CD4-positive, CD25-positive, alpha-beta regulatory T cell (primary cell): ENCODE measurements at places on chromosomes 1 and 21. TPM values are rescaled to one million over a fixed set of nuclear protein-coding genes. Genes with fewer than 3 reads are reported as not detected.

- H3K36me3 ChIP-seq = peaks cover 64% of the 10 kb centered on the region
- H3K27me3 ChIP-seq = no peaks in the 10 kb centered on the region
- no peak overlapping the region for H3K4me3 ChIP-seq
- no peak overlapping the region for H3K27ac ChIP-seq
- peak; percentile 39 for DNase-seq
These were observed 51.4 kb downstream of the KIF21B start for GRCh38 chr1:200971955-200972711.

- no peak overlapping the region for H3K27ac ChIP-seq
- DNase-seq = no peak
- H3K4me1 ChIP-seq = no peaks in the 10 kb centered on the region
- no peaks in the 10 kb centered on the region for H3K27me3 ChIP-seq
These were observed 76.7 kb downstream of the TRIM11 start for GRCh38 chr1:228329887-228330286.

DNA sequence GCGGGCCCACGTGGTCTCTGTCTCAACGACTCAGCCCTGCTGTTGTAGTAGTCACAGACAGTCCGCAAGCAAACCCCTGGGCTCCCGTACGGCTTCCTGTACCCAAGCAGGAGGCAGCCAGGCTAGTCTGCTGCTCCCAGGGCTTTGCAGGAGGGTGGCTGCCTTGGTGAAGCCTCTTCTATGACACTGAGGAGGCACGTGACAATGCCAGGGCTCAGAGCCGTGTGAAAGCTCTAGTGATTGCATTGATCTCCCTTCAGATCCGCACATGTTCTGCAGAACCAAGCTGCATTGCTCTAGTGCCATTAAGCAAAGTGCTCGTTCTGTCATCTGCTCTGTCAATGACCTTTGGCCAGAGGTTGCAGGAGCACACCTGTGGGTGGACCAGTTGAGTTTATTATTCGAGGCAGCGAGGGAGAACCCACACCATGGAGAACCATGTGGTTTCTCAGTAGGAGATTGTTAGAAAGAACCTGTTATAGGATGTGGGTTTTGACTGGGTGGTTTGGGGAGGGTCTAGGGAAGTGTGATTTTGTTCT is 18.0 kb downstream of the UMODL1 start:
- peaks cover 9% of the 10 kb centered on the region for H3K4me1 ChIP-seq
- H3K27ac ChIP-seq = no peak overlapping the region
- H3K36me3 ChIP-seq = no peaks in the 10 kb centered on the region
- DNase-seq = no peak
- no peak overlapping the region for H3K4me3 ChIP-seq

GRCh38 chr1:38258085-38258627 is 211.6 kb upstream of the POU3F1 start:
- no peaks in the 10 kb centered on the region for H3K36me3 ChIP-seq
- no peak overlapping the region for H3K4me3 ChIP-seq
- DNase-seq = no peak
- no peaks in the 10 kb centered on the region for H3K4me1 ChIP-seq

DNA sequence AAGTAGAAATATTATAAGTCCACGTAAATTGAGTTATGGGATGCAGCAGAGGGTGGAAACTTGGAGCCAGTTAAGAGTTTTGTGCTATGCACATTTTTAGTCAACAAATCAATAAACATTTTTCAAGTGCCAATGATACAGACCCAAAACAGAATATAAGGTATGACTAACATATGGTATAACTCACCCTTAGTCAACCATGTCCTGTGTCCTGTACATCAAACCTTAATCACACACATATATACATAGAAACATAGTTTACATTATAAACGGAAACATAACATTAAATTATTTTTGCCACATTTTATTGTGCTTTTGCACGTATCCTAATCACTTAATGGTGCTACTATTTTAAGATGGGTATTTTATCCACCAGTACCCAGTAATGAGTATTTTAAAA is 136.1 kb upstream of the USH2A start:
- no peak overlapping the region for H3K27ac ChIP-seq
- no peak for DNase-seq
- H3K36me3 ChIP-seq = no peaks in the 10 kb centered on the region
- no peaks in the 10 kb centered on the region for H3K27me3 ChIP-seq
- no peak overlapping the region for H3K4me3 ChIP-seq

DNA sequence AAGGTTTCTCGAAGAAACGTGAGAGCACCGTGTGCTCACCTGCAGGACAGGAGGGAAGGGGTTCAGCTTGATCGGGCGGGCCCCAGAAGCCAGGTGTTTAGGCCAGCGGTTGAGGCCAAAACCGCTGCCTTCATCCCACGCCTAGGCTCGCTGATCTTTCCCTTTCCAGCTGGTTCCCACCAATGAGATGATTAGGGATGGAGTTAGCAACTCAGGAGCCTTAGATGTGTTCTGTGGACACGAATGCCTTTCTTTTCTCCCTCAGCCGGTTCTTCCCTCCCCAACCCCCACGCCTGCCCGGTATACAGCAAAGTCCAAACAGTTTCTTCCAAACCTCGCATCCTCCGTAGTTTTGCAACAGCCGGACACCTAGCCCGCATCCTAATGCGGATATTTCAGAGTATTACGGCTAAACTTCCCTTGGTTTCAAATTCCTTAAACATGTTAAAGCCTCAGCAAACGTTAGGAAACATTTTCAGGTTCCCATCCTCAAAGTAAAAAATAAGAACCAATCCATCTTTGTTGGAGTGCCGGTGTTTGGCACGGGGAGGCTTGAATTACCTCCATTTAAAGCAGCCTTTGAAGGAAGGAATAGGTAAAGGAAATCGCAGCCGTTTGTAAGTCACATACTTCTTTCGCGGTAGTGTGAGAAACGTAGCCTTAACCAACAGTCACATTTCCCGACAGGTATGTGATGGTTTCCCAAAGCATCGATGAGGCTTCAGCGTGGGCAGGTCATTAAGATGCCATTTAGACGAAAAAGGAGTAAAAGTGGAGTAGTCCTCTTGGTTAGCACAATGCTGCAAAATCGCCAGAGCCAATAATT is 1.1 kb downstream of the LRRC8C start:
- H3K36me3 ChIP-seq = peaks cover 4% of the 10 kb centered on the region
- no peaks in the 10 kb centered on the region for H3K27me3 ChIP-seq
- DNase-seq = no peak

- no peak overlapping the region for H3K4me3 ChIP-seq
- DNase-seq = no peak
- no peaks in the 10 kb centered on the region for H3K4me1 ChIP-seq
- H3K27ac ChIP-seq = no peak overlapping the region
These were observed 16.3 kb downstream of the RNF19B start for GRCh38 chr1:32948390-32948722.

GRCh38 chr21:43939443-43940328 is 72.4 kb upstream of the TRAPPC10 start:
- H3K4me1 ChIP-seq = peaks cover 13% of the 10 kb centered on the region
- no peak overlapping the region for H3K27ac ChIP-seq
- no peak for DNase-seq

- DNase-seq = no peak
- H3K27me3 ChIP-seq = no peaks in the 10 kb centered on the region
- H3K27ac ChIP-seq = no peak overlapping the region
- H3K36me3 ChIP-seq = no peaks in the 10 kb centered on the region
- no peak overlapping the region for H3K4me3 ChIP-seq
These were observed 208.4 kb downstream of the HHIPL2 start for GRCh38 chr1:222339376-222339947.

- H3K4me3 ChIP-seq = no peak overlapping the region
- no peak for DNase-seq
- no peak overlapping the region for H3K27ac ChIP-seq
- peaks cover 72% of the 10 kb centered on the region for H3K4me1 ChIP-seq
- H3K36me3 ChIP-seq = peaks cover 14% of the 10 kb centered on the region
These were observed 6.6 kb downstream of the UBIAD1 start for GRCh38 chr1:11279630-11280029.

DNA sequence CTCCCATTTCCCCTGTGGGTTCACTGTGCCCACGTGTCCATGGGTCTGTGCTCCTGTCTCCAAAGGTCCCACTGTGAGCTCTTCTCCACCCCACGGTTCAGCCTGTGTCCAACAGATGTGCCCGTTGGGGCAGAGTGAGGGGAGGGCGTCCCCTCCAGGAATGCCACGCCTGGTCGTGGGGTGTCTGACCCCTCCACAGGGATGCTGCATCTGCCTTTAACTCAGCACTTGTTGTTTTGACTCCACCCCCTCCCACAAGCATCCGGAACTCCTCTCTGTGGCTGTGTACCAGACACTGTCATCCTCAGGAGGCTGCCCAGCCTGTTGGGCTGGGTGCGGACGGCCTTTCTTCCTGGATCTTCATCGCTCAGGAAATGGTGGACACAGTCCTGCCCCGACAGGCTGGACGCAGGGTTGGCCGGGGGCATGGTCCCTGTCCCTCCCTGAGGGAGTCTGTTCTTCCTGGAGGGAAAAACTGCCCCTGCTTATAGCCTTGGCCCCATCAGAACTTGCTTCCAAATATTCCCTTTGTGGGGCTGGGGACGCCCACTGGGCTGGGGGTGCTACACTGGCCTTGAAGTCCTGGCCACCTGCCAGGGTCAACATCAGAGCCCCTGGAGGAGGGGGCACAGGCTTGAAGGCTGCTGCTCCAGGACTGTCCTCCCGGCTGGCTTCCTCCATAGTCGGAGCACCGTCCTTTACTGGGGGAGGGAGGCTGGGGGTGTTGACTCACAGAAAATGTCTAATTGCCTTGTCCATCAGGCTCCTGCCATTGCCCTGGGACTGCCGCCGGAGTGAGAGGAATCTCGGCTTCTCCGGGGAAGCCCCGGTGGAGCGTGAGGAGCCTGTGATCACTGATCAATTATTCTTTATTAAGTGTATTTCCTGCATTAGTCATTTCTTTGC is 182.0 kb upstream of the C1orf174 start:
- H3K36me3 ChIP-seq = no peaks in the 10 kb centered on the region
- H3K27ac ChIP-seq = no peak overlapping the region
- no peaks in the 10 kb centered on the region for H3K27me3 ChIP-seq
- H3K4me1 ChIP-seq = no peaks in the 10 kb centered on the region
- no peak overlapping the region for H3K4me3 ChIP-seq
- no peak for DNase-seq

DNA sequence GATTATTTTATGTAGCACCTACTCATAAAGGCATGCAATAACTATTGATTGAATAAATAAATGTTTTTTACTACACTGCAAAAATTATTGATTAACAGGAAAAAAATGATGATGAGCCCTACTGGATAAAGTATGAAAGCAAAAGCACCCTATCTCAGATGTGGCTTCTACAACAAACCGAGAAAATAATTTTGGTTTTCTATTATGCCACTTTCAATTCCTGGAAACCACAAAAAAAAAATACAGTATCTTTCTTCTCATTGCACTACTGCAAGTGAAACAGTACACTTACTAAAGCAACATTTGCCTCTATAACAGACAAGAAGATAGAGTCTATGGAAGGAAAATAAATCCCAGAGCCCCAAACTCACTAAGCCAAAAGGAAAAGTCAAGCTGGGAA is 1882.4 kb downstream of the NCAM2 start:
- H3K27ac ChIP-seq = no peak overlapping the region
- DNase-seq = no peak
- H3K36me3 ChIP-seq = no peaks in the 10 kb centered on the region
- no peaks in the 10 kb centered on the region for H3K27me3 ChIP-seq

GRCh38 chr1:1206376-1206965 is at the start of gene TNFRSF18:
Gene TNFRSF18 (minus strand): TSS chr1:1206592. CDS start chr1:1206571, 21 bp downstream.
- peaks cover 54% of the 10 kb centered on the region for H3K4me1 ChIP-seq
- no peaks in the 10 kb centered on the region for H3K27me3 ChIP-seq
- H3K4me3 ChIP-seq = no peak within 1 kb of the TSS
- H3K27ac ChIP-seq = peak within 1 kb of the TSS; percentile 88
- no peaks in the 10 kb centered on the region for H3K36me3 ChIP-seq

DNA sequence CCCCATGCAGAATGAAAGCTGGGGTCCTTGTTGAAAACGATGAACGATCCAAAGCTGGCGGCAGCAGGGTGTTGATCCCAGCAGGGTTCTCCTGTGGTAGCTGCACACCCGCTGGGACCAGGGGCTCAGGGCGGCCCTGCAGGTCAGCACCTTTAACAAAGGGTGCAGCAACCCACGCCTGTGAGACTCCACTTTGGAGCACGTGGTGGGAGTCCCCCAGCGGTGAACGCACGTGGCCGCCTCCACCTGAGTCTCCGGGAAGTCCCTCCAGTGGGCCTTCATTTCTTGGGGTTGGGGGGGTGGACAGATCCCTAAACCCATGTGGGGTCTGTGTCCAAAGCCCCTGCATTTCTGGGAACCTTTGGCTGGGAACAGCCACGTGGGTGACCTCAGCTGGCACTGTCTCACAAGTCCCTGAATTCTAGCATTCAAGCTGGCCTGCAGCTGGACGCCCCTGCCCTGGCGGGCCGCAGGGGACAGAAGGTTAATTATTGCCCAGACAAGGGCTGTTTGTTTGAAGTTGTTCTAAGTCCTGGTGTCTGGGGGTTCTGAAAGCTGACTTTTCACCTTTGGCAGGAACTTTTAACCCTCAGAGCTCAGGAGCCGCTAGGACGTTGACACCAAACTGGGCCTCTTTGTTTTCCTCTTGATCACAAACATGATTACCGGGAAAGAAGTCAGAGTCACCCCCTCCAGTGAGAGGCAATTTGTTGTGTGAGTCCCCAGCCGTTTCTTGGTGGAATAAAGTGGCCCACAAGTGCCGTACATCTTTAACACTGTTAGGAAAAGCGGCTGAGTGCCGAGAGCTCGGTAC is 64.5 kb downstream of the COL18A1 start:
- H3K36me3 ChIP-seq = no peaks in the 10 kb centered on the region
- no peak overlapping the region for H3K4me3 ChIP-seq
- no peaks in the 10 kb centered on the region for H3K27me3 ChIP-seq
- no peaks in the 10 kb centered on the region for H3K4me1 ChIP-seq

GRCh38 chr21:34691390-34692032 is 22.7 kb downstream of the CLIC6 start:
- H3K27ac ChIP-seq = no peak overlapping the region
- no peaks in the 10 kb centered on the region for H3K36me3 ChIP-seq
- H3K4me3 ChIP-seq = no peak overlapping the region
- DNase-seq = no peak
- peaks cover 5% of the 10 kb centered on the region for H3K27me3 ChIP-seq

DNA sequence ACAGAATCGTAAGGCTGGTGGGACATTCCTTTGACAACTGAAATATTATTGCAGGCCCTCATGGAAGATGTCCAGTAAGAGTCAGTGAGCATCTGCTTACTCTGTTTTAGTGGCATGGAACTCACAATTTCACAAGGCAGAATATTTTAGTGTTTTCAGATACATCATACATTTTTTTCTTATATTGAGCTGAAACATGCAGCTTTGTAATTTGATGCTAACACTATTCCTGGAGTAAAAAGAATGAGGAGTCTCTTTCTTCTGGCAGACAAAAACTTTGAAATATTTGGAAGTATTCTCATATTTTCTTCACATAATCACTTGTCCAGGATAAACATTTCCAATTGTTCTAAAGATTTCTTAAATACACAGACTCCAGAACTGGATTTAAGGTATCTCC is 17.7 kb downstream of the CLDN17 start:
- no peaks in the 10 kb centered on the region for H3K4me1 ChIP-seq
- no peaks in the 10 kb centered on the region for H3K36me3 ChIP-seq
- no peaks in the 10 kb centered on the region for H3K27me3 ChIP-seq
- no peak for DNase-seq

Gene MYBPH
- total RNA-seq = not detected

Gene AMY1A
- total RNA-seq = not detected

Gene LCE1A
- total RNA-seq = not detected

Gene CLIC6
- total RNA-seq = not detected

Gene PSMG1
- total RNA-seq = 15.6 TPM

Gene B3GALT5
- not detected for total RNA-seq
